Activated naive CD4-positive, alpha-beta T cell treated with anti-CD3 and anti-CD28 coated beads for 36 hours (primary cell): ENCODE measurements at places on chromosomes 11 and 22.

DNA sequence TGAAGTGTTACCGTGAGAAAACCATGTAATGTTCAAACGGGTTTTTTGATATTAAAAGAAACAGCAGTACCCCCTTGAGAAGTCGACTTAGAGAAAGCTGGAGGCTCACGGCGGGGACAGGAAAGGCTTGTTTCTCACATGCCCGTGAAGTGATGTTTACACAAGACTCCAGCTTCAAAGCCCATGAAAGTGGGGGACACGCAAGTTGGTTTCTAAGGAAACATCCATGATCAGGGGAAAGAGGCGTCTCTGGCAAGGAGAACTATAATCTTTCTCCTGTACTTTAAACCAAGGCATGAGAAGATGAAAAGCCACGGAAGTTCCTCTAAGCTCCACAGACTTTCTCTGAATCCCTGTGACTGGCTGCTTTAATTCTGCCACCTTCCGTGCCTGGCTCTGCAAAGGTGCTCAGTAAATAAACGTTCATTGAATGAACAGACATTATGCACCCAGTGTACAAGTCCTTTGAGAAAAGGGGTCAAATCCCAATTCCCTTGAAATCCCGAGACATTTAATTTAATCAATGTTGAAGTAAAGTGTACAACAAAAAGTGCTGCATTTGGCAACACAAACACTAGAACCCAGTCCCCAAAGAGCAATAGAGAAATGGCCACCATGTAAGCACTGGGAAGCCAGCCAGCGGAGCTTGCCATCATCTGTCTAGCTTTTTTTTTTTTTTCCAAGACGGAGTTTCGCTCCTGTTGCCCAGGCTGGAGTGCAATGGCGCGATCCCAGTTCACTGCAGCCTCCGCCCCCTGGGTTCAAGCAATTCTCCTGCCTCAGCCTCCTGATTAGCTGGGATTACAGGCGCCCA lies 58.7 kb downstream of the AHNAK start:
- no peak for DNase-seq

GRCh38 chr11:36296884-36297543 lies 926 bp downstream of the PRR5L start:
- no peak for DNase-seq

DNA sequence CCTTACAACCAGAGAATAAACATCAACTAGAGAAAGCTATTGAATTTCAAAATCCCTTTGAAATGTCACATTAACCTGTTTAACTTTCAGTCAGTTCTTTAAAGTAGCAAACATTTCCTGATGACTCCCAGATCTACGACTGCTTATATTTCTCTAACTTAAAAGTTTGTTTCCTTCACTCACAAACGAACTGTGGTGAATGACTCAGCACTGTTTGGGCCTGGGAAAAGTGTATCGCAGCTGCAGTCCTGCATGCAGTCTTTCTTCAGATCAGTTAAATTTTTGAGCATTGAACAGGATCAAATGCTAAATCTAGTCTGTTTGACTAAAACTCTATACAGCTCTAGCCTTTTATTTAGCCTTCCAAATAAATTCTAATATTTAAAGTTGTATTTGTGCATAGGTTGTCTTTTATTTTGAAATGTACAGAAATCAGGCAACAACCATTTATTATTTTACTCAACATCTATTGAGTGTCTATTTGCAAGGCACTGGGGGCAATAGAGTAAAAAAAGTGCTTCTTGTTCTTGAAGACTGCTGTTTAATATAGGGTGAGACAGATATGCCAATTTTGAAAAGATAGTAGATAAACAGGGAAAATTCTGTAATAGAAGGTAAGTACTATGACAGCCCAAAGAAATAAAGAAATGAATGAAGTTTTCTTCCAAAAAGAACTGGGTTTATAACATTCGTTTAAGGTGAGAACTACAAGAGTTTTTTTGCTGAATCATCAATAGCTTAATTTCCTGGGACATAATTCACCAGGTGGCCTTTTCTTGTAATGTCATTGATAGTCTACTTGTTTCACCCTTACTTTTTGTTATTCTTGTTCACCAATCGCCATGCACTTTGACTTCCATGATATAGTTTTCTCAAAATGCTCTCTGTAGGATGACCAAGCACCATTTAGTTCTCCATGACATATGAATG lies 235.4 kb downstream of the METTL15 start:
- no peak for DNase-seq

DNA sequence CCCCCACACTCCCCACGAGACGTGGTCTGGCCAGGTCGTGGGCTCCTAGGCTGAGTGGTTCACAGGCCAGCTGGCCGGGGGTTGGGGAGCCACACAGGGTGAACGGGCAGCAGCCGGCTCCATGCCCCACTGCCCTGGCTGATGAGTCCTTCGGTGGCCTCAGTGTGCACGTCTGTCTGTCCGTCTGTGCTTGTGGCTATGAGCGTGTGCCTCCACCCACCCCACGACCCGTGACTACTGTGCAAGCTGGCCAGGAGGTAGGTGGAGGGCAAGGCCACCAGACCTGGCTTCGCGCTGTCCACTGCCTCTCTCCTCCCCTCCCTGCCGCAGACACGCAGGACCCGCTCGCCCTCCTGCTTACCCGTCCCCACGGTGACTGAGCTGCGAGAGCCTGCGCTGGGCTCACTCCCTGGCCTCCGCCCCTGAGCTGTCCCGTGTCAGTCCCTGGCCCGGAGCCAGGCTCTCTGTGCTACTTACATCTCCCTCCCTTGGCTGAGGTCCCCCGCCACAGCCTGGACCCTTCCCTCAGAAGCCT lies 14.1 kb downstream of the CSDC2 start:
- no peak for DNase-seq

- no peak for DNase-seq
Measured at GRCh38 chr22:40335358-40335757, 10.9 kb upstream of the ADSL start.

GRCh38 chr11:36257351-36257750 lies 31.9 kb downstream of the COMMD9 start:
- DNase-seq: no peak

DNA sequence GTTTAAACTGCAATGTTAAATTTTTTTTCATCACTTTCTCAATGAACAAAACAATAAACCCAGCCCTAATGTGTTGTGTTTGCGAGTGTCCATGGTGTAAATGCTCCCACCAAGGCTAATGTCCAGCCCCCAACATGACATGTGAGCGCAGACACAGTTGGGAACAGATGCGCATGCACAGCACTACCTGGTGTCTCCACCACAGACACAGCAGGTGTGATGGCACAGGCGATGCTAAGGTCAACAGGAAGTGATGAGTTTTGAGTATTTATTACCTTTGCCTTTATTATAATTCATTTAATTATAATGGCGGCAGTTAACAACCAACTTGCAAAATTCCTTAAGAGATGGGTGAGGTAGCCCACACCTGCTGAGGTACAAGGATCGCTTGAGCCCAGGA lies 42.9 kb downstream of the MICAL3 start:
- no peak for DNase-seq

DNA sequence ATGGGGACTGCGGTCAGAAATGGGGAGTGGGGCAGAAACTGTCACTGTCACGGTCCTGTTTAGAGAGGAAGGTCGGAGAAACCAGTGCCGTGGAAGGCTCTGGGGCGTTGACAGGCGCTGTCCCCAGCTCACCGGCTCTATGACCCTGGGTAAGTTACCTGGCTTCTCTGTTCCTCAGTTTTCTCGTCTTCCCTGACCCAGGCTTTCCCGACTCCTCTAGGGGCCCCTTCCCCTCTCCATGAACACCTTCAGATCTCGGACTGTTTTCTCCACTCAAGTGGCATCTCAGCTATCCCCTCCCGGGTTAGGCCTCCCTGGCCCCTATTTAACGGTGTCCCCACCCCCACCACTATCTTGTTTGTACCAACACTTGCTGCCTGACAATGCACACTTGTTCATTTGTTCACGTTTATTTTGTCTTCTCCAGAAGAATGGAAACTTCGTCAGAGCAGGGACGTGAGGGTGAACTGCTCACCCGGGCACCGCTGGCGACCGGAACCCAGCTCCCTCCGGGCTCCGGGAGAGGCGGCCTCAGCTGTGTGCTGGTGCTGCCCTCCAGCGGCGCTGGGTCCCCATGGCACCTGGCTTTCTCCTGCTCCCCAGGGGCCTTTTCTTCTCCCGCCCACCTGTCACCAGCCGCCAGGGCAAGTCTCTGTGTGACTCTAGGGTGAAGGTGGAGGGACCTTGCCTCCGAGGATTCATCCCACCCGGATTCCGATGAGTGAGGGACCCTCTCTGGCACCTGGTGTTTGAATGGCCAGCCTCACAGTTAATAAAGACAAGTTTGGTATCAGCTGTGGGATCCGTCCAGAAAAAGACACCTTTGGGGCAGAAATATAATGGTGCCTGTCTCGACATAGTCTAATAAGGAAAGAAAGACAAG lies 33.1 kb upstream of the SLC35C1 start:
- peak; percentile 86 for DNase-seq

GRCh38 chr11:109133159-109133558 lies 288.8 kb upstream of the C11orf87 start:
- no peak for DNase-seq

DNA sequence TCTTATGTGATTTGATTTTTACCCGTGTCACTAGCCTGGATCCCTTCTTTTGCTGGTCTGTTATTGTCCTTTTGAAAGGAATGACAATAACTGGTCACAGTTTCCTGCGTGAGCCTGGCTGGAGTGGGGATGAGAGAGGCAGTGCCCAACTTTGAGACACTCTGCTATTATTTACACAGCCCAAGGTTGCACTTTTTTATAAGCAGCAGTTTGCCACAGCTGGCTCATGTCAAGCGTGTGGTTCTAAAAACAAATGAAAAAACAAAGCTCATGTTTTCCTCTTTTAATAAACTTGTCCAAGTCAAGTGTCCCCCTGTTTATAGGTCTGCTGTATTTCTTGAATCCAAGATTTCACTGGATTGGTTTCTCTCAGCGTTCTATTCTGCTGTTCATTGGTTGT lies 201.3 kb downstream of the GRIK4 start:
- no peak for DNase-seq

DNA sequence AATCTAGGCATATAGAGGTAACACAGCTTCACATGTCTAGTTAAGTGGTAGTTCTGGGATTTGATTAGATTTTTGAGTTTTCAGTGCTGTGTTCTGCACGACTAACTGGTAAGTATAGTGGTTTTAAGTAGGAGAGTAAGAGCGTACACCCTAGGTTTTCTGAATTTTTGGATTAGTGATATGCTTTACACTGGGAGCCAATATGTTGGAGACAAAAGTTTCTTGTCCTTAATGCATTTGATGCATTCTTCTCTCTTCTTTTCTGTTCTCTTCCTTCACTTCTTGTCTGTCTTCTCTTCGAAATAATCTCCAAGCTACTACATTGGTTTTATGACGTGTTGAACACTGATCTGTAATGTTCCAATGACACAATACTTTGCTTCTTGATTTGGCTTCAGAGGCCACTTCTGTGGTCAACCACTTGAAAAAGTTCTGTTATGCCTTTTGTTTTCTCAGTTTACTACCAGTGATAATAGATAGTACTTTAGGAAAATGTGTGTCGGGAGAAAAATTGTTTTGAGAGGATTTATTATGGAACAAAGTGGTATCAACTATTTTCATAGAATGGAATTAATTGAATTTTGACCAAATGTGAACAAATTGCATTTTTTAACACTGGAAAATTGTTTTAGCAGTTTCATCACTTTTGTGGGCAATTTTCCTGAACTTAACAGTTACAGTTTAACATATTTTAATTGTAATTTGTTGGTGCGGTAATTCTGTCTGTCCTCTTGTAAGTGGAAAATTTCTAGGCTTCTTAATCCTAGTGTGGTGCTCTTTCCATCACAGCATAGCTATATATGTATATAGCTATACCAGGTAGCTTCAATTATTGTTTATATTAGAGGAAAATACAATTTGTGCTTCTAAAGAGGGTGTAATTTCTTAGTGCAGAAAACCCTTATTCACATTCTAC lies 2.6 kb downstream of the PDE3B start:
- DNase-seq: peak; percentile 30

- DNase-seq: no peak
Measured at GRCh38 chr11:42043312-42043711, 583.9 kb upstream of the LRRC4C start.

DNA sequence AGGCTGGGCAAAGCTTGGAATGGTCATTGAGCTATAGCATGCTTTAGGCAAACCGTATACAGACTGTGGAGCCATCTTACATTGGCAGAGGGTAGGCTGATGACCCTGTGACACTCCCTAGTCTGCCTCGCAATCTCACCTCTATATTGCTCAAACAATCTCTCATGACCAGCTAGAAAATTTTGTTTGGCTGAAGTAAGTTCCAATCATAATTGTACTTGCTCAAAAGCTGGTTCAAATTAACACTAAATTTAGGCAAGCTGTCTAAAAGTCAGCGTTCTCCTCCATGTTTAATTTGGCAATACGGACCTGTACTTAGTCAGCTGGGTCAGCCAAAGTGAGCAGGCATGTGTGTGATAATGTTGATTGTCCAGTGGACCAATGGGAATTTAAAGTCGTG lies 133.0 kb downstream of the SWAP70 start:
- DNase-seq: no peak

GRCh38 chr22:36771356-36772063 lies 4.4 kb downstream of the IFT27 start:
- DNase-seq: no peak

DNA sequence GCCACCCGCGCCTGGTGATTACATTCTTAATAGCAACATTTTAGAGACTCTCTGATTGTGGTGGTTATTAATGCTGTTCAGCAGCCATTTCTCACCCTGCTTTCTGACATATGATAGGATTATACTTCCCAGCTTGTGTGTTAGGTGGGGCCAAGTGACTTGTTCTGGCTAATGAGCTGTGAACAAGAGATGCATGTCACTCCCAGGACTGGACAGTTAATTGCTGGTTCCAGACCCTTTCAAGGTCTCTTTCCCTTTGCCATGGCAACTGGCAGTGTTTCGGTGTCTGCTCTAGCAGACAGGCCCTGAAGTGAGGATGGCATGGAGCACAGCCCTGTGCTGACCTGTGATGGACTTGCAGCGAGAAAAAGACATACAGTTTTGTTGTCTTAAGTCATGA lies 8.9 kb upstream of the PTPRJ start:
- DNase-seq: no peak

- DNase-seq: no peak
Measured at GRCh38 chr11:111911563-111912401, at the start of gene CRYAB. Gene CRYAB, minus strand, starts transcription at chr11:111911770. Its CDS starts 46 bp downstream, at chr11:111911724.

DNA sequence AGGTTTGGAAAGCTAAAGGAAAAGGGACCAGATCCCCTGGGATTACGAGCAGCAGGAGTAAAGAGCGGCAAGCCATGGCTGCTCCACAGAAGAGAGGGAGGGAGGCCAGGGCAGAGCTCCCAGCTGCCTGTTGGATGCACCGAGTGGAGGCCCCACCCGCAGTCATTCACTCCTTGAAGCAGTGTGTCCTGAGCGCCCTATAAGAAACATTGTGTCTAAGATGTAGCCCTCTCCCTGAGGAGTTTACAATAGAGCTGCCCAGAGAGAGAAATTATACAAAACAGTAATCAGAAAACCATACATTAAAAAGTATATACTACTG lies 54.7 kb upstream of the CSNK2A3 start:
- no peak for DNase-seq
